ENCODE measurements at places on chromosomes 7 and 10.

DNA sequence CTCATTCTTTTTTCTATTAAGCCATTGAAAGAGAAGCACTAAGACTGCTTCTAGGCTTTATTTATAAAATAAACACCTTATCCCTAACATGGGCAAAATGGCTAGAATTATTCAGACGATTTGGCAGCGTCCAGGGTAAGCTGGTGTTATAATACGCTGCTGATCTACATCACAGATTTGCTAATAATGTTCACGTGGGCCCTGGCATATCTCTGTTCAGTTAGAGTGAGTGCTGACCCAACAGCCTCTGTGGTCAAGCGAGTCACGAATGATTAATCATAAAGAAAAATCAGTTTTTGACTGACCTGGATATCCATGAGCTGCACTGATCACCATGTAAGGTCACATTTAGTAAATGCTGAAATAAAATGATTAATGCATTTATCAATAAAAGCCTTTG, 28.4 kb upstream of the CBLL1 start:
- DNase-seq, result no peak

- DNase-seq, result no peak
Observed at GRCh38 chr10:33674986-33675599, 340.6 kb upstream of the NRP1 start.

DNA sequence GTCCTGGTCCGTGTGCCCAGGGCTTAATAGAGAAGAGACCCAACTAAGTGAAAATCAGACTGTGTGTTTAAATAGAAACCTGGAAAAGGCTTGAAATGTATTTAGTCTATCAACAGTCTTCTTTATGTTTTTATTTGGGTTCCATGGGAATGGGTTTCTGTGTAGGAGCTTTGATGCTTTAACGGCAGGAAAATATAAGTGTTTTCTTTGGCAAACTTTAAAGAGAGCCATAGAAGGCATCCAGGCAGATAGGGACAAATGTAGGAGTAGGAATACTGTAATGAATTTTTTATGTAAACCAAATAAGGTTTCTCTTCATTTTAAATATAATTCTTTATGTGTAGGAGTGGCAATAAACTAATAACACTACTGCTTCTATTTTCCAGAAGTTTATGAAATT, 989.0 kb downstream of the GATA3 start:
- DNase-seq, result no peak

GRCh38 chr10:69892406-69892805, 90.7 kb downstream of the COL13A1 start:
- no peak for DNase-seq

DNA sequence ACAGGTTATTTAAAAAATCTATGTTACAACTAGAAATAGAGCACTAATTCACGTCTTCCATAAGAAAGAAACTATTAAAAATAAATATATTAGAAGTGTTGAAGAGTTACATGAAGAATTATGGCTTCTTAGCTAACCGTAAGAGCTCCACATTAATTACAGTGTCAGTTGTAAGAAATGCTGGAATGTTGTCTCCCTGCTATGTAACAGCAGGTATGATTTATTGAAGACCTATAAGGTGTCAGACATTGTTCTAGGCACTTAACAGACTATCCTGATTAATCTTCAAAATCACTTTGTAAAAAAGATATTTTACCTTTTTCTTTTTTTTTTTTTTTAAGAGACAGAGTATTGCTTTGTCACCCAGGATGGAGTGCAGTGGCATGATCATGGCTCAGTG, 75.8 kb upstream of the NEBL start:
- no peak for DNase-seq

Measured in posterior cingulate gyrus (tissue), 11 donors.